ENCODE measurements at places on chromosomes 4 and X. TPM values are rescaled to one million over a fixed set of nuclear protein-coding genes. Genes with fewer than 3 reads are reported as not detected.

Gene SHROOM2
- total RNA-seq: 0.44 TPM

Gene CXCL3
- total RNA-seq: 7.8 TPM

Gene SCML1
- total RNA-seq: 21.5 TPM

Gene ARX
- total RNA-seq: not detected

Gene WNK3
- 0.94 TPM for total RNA-seq

Gene PITX2
- not detected for total RNA-seq

Gene RRH
- 0.65 TPM for total RNA-seq

Gene CENPVL2
- not detected for total RNA-seq

Gene VSIG4
- total RNA-seq: 202 TPM

Gene PFKFB1
- total RNA-seq: 6.3 TPM

Gene STARD8
- 14.0 TPM for total RNA-seq

Gene POF1B
- 0.22 TPM for total RNA-seq

Gene ADH4
- not detected for total RNA-seq

Gene TEX13B
- total RNA-seq: not detected

Gene TBC1D9
- 36.4 TPM for total RNA-seq

Gene TSPAN7
- total RNA-seq: 38.5 TPM

Gene GABRG1
- total RNA-seq: not detected

Gene CHRDL1
- total RNA-seq: 194 TPM

Gene CPLX1
- 0.66 TPM for total RNA-seq

Gene SFRP2
- total RNA-seq: 3.1 TPM

Gene GABRB1
- total RNA-seq: not detected

Gene PNMA5
- total RNA-seq: not detected

Gene NSG1
- total RNA-seq: 0.17 TPM

Gene SLIT2
- 27.6 TPM for total RNA-seq

Gene SPIN4
- total RNA-seq: 3.4 TPM

Gene IGSF1
- total RNA-seq: not detected
